ENCODE measurements at places on chromosomes 16 and 17.

DNA sequence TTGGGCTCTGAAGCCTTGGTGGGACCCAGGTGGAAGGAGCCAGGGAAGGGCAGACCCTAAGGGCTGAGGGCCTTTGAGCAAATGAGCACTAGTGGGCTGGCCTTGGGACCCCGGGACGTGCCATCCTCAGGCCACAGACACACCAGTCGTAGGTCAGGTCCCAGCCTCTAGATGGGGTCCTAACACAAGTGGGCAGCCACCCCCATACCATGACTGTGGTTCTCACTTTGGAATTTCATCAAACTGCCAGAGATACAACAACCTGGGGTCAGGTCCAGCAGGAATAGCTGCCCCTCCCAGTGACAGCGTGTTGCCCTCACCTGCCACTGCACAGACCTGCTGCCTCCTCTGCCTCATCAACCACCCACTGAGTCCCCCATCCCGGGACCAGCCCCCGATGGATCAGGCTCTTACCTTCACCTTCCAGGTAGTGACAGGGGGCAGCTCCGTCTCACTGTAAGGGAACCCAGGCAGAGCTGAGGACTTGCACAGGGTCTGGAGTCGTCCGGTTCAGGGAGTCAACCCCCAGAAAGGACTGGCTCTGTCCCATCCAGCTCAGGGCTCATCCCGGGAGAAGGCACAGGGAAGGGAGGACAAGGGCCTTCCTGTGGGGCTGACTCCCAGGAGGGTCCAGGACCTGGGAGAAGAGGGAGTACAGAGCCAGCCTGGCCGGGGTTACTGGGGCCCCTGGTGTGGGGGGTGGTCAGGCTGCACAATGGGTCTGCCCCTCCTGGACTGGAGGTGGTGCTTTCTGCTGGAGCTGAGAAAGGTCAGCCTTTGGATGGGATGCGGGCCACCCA is 40.0 kb downstream of the LGALS9 start:
- DNase-seq, result no peak

DNA sequence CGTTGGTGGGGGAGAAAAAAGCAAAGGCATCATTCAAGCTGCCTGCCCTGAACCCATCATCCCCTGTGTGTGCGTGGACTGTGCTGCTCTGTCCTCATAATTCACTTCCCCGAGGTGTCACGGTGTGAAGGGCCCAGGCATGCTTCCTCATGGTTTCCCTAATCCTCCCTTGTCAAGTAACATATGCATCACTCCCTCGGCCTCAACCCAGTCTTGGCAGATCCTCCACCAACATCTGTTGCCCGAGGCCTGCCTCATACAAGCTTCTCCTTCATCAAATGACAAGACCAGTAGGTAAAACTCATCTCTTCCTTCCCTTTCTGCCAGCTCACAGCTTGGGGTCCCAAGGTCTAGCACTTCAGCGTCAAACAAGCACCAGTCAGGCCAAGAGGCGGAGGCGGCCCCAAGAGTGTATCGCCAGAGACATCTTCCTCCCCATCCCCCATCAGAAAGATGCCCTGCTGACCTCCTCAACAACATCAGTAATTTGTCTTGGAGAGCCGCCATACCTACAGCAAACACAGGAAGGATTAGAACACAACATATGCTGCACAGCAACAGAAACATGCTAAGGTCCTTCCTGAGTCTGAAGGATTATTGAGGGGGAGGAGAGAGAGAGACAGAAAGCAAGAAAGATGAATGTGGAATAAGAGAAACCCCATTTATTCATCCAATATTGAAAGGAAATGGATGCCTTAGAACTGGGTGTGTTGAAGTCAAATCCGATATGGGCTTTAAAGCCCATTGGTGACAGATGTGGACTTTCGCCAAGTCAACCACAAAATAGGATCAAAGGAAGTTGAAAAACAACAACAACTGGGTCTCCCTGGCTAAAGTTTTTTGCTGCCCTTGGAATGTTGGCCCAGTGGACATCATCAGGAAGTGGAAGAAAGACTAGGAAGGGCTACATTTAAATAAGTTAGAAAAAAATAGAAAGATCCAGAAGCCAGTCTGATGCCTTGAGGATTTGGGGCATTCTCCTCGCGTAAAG is 38.4 kb downstream of the SOX9 start:
- DNase-seq, result no peak

DNA sequence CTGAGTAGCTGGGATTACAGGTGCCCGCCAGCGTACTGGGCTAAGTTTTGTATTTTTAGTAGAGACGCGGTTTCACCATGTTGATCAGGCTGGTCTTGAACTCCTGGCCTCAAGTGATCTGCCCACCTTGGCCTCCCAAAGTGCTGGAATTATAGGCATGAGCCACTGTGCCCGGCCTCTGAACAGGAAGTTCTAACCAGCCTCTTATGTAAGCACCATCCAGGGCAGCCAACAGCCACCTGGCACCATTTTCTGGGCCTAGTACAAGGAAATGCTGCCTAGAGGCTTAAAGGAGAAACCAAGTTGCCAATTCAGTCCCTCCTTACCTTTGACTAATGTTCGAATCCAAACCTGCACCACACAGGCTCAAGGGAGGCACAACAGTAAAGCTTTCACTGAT is 8.5 kb upstream of the SLC39A11 start:
- DNase-seq, result no peak

DNA sequence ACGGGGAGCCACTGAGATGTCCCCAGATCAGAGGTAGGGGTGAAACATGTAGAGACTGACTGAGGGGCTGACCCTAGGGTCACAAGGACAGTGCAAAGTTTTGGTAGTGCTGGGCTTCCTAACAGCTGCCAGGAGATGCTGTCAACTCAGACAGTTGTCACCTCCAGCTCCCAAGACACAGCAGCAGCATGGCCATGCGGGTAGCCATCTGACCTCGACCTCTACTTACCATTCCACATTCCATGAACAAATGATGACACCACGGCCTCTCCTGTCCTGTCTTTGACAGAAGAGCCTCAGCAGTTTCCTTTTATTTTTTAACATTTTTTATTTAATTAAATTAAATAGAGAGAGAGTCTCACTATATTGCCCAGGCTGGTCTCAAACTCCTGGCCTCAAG is 65.3 kb upstream of the NFAT5 start:
- no peak for DNase-seq

DNA sequence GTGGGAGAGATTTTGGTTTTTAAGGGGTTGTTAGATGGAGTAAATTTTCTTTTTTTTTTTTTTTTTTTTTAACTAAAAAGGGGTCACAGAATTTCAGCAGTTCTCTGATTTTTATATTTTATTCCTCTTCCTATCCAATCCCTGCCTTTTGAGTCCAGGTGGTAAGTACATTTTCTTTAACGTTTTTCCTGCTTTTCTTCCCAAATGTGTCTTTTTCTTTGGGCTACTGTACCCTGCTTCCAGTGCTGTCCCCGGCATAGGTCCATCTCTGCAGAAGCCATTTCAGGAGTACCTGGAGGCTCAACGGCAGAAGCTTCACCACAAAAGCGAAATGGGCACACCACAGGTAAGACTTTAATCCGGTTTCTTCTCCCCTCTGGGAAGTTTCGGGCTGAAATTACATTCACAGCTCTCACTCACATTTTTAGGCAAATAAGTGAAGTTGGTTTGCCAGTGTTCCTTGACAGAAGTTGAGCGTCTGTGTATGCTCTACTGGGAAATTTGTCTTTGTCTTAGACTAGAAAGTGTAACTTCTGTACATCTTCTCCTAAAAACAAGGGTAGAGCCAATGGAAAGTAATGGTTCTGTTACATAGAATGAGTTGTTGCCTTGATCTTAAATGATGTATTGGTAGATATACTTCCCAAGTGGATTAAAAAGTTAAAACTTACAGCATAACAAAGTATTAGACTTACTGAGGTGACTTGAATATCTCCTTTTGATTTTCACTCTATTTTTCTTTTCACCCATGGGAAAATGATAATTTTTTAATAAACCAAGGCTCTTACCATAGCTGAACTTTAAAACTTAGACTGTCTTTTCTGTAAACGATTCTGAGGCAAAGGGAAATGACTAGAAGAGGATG is 54.5 kb downstream of the TUBD1 start:
- DNase-seq, result no peak

GRCh38 chr17:42845918-42846593 is 1.7 kb downstream of the AOC2 start:
- no peak for DNase-seq

- DNase-seq, result no peak
Measured at GRCh38 chr17:69575346-69575761, 160.9 kb downstream of the MAP2K6 start.

- DNase-seq, result no peak
Measured at GRCh38 chr16:49640581-49640980, 215.3 kb downstream of the ZNF423 start.

- no peak for DNase-seq
Measured at GRCh38 chr16:49527611-49528010, 154.0 kb downstream of the C16orf78 start.

- no peak for DNase-seq
Measured at GRCh38 chr17:1695365-1695764, 10.7 kb upstream of the PRPF8 start.

DNA sequence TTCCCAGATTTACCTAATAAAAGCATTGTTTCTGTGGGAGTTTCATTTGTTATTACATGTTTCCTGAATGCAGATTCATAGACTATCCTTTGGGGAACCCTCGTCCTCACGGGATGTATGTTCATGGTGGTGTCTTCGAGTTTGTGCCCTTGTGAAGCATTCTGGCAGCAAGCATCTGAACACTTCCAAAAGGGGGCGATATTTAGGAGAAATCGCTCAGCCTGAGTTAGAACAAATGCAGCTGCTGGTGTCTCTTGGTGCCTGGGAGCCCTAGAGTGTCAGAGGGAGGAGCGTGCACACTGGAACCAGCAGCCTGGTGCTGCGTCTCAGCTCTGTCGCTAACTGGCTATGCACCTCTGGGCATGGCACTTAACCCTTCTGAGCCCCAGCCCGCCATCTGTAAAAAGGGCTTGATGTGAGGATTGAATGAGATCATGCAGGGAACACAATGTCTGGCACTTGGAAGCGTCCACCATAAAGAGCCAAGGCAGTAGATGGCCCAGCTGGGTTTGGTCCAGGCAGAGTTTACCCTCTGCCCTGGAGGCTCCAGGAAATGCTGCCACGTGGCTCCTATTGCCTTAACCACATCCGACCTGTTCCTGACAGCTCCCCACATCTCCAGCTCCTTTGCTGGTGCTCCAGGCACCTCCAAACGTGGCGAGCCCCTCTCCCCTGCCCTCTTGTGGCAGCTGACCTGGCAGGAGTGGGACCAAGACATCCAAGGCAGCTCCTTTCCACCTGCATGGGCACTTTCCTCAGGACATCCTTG is 25.0 kb upstream of the C16orf78 start:
- DNase-seq, result no peak

DNA sequence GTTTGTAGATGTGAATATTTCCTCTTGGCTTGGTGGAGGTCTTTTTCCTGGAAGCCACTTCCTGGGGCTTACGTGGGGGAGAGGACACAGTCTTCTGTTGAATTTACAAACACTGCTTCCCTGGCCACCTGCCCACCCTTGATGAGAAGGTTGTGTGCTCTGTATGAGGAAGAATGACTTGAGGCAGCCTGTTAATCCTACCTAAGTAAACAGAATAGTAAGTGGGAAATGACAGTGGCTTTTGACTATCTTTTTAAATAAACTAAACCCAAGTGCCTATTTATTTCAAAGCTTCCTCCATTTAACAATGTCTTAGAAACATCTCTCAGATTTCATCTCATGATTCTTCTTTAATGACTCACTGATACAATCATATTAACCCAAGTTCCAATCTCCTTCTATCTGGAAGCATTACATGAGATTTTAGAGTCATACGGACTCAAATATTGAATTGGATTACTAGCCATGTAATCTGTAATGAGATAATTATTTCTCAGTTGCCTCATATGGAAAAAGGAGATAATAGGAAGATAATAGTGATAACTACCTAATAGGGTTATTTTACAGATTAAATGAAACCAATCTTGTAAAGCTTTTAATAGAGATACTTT is 96.6 kb upstream of the SMIM36 start:
- no peak for DNase-seq

Measured in stimulated activated CD8-positive, alpha-beta memory T cell treated with anti-CD3 and anti-CD28 coated beads, Interleukin-7, amount 100 ng/mL, for 4 hours (primary cell).